ENCODE measurements at places on chromosomes 7 and 10. TPM values are rescaled to one million over a fixed set of nuclear protein-coding genes. Genes with fewer than 3 reads are reported as not detected.

Gene MEIG1
- 0.74 TPM for total RNA-seq

Gene UTF1
- not detected for total RNA-seq

Gene TMEM120A
- total RNA-seq = 45.0 TPM

Gene CTAGE4
- total RNA-seq = not detected

Gene BMPR1A
- total RNA-seq = 33.1 TPM

Gene CADPS2
- total RNA-seq = 0.05 TPM

Gene OPN1SW
- not detected for total RNA-seq

Gene ZNF467
- total RNA-seq = 1.3 TPM

Gene LEP
- not detected for total RNA-seq

All from A549 treated with Hydrocortisone at 1 μM for 4 hours (cell line).